B cell (primary cell): ENCODE measurements at places on chromosomes 3 and 15.

DNA sequence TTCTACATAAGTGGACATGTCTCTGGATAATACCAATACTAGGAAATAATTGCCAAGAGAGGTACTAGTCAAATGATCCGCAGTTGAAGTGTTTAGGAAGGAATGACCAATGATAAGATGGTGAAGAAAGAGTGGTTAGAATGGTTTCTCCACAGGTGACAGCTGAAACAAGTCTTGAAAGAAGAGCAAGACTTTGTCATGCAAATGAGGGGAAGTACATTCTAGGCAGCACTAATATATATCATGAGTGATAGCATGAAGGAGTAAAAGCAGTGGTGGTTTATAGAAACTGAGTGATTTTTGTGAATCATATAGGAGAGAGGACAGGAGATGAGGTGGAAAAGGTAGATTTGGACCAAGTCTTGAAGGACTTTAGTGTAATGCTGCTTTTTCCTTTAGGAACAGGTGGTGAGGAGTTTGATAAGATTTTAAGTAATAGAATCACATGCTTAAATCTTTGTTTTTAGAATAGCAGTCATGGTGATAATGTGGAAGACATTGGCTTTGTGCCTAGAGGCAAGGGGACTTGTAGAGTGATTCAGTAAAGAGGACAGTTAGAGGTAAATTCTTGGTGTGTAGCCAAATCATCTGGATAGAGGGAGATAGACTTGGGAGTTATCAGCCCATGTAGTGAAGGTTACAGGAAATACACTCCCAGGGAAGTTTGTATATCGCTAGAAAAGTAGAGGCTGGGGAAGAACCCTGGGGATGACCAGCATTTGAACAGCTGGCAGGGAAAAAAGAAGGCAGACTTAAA lies 31.9 kb downstream of the SLMAP start:
- peak; percentile 59 for DNase-seq

GRCh38 chr15:49458145-49458544 lies 35.1 kb downstream of the FGF7 start:
- DNase-seq = no peak

DNA sequence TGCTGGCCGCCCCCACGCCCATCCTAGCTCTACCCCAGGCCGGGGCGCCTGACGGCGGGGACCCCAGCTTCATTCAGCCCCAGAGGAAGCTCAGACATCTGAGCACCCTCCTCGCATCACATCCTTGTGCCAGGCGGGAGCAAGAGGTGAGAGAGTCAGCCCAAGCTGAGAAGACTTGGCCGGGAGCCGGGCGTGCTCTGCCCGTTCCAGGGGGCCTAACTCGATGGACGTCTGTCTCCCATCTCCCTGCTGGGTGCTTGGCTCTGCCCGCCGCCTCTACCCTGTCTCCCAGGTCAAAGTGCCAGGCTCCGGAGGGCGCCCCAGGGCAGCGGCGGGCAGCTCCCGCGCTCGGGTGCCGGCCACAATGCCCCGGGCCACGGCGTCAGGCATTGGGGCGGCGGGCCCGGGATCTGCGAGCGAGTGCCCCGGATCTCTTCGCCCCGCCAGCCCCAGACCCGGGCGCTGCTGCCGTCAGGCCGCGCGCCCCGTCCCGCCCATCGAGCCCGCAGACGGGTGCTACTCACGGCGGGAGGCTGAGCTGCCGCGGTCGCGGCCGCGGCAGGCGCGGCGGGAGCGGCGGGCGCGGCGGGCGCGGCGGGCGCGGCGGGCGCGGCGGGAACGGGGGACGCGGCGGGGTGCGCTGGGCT lies 388 bp downstream of the DAPK2 start:
- DNase-seq = no peak

DNA sequence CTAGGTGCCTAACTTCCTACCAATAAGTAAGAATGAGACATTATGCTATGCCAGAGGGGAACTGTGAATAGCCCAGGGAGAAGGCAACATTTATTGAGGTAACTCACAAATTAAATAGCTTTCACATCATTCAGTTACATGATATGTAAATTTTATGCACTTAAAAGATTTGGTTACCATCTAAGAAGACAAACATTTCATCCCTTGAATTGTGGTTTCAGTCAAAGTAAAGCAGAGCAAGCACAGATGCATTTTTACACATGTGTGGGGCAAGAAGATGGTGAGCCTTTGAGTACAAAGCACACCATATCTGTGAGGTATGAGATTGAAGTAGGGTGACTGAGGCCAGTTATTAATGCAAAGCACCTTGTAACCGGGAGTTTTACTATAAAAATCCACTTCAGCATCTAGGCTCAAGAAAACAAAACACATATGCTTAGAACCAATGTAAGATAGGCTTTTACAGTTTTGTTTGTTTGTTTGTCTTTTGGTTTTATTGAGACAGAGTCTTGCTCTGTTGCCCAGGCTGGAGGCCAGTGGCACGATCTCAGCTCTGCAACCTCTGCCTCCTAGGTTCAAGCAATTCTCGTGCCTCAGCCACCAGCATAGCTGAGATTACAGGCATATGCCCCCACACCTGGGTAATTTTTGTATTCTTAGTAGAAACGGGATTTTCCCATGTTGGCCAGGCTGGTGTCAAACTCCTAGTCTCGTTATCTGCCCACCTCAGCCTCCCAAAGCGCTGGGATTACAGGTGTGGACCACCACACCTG lies 3.5 kb downstream of the PLSCR2 start:
- DNase-seq = no peak

- DNase-seq = no peak
Measured at GRCh38 chr15:55283379-55284147, 6.0 kb downstream of the RAB27A start.

DNA sequence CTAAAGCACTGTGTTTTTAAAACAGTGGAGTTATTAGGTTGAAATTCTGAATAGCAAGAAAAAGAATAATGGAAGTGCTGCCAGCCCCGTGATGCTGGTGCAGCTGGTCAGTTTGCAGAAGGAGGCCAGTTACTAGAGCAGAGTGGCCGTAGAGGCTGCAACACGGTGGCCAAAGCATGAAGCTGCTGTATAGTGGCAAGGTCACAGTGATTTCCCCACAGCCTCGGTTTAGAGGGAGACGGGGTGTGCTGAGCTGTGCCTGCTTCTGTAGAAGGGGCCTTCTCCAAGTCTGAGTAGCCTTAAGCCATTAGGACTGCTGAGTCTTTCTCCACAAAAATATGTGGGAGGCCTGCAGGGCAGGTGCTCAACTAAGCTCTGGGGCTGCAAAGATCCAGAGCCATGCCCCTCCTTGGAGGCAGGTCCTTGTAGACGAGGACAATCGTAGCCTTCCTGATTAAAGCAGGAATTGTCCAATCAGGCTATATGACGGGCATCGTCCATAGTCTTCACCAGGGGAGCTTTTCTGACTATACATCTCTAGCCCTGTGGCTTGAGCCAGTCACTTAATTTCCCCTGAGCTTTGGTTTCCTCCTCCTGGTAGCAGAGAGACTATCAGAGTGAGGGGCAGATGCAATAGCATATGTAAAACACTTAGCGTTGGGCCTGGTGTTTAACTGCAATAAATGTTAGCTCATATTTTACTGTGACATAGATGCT lies 151.6 kb downstream of the PGPEP1L start:
- no peak for DNase-seq

GRCh38 chr3:82354228-82354627 lies 592.8 kb upstream of the GBE1 start:
- no peak for DNase-seq

DNA sequence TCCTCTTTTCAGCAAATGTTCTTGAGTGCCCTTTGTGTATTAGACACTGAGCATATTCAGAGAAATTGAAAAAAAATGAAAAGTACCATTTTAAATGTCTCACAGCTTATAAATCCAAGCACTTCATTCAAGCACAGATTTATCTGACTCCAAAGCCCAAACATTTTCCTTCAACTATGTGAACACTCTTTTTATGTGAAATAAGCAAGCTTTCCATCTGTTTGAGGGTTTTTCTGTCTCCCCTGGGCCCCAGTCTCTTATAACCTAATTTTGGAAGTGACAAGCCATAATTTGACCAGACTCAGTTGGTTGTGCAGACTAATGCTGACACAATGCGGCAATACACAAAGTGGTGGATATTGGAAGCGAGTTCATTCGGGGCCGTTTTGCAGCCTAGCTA lies 170.3 kb downstream of the CNTN6 start:
- no peak for DNase-seq
